ENCODE measurements at places on chromosomes 2 and 18.

DNA sequence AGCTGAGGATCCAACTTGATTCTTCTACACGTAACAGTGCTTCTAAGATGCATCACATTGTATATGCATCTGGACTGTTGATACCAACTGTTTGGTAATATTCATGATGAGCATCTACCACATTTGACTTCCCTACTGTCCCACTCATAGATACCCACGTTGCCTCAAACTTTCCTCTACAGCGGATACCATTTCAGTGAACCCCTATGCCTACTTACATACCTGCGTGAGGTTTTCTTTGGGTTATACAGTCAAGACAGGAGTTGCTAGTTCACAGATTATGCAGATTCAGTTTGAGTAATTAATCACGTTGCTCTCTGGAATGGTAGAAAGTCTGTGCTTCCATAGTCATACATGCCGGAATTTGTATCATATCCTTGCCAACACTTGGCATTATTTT, 40.0 kb downstream of the EPC2 start:
- no peak for DNase-seq

DNA sequence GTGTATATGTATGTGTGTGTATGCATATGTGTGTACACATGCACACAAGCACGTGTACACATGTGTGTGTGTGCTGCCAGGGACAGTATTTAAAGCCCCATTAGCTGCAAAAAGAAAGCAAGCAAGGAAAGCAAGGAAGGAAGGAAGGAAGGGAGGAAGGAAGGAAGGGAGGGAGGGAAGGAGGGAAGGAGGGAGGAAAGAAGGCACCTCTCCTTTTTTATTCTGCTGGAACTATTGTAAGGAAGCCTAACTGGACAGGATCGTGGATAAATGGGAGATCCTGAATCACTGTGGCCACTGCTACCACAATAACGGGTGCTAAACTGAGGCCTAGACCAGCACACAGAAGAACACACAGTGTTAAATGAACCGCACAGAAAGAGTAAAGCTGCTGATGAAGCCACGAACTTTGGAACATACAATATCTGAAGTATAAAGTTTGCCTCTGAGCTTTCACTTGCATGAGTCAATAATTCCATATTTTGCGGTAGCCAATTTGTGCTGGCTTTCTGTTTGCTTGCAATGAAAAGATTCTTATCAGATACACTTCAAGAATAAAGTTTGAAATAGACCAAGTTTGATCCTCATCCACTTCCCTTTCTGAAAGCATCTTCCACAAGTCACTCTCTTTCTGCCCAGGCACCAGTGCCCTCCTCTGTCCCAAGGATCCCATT, 15.5 kb downstream of the CACNB4 start:
- DNase-seq: no peak

GRCh38 chr2:229909090-229909489, 12.7 kb downstream of the TRIP12 start:
- DNase-seq: no peak

- no peak for DNase-seq
These were observed 88.0 kb downstream of the TPO start for GRCh38 chr2:1501038-1501851.

DNA sequence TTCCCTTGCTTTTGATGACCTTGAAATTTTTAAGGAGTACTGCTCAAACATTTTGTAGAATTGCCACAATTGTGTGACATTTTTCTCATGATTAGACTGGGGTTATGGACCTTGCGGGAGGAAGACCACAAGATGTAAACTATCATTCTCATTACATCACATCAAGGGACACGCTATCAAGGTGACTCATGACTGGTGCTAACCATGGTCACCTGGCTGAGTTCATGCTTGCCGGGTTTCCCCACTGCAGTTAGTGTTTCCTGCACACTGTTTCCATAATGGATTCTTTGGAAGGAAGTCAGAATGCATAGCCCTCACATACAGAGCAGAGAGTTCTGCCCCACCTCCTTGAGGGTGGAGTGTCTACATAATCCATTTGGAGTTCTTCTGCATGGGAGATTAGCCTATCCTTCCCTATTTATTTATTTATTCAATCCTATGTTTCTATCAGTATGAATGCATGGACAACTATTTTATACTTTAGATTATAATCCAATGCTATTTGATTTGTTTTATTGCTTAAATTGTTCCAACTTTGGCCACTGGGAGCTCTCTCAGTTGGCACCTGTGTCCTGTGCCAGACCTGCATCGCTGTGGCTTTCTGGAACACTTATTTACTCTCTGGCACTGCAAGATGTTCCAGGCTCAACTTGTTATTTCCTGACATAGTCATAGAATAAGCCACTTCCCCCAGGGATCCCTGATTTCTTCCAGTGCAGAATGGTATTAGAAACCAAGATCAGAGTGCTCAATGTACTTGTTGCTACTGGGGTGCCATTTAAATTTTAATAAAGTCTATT, 6.0 kb downstream of the MC2R start:
- DNase-seq: no peak

- no peak for DNase-seq
These were observed 328.2 kb upstream of the COL3A1 start for GRCh38 chr2:188645986-188646385.

DNA sequence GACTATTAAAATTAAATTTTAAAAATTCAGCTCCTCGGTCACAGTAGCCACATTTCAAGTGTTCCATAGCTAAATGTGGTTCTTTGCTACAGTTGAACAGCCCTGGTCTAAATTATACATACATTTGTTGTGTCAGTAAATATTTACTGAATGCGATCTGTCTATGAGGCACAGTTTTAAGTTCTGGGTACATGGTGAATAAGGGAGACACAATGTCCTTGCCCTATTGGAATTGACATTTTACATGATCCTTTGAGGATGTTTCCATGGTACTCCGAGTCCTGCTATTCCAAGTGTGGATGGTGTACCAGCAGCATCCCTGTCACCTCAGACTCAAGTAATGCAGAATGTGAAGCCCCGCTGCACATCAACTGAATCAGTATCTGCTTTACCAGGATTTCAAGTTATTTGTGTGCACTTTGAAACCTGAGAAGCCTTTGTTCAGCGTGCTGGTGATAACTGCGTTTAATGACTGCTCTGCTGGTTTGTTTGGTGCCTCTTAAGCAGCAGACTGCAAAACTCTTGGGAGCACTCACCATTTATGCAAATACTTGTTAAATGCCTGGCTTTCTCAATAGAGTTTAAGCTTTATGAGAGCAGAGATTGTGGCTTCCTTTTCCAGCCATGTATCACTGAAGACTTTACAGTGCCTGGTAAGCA, 1.5 kb downstream of the GALNT1 start:
- DNase-seq: no peak

GRCh38 chr2:178946494-178946893, 103.4 kb downstream of the CCDC141 start:
- DNase-seq: no peak

DNA sequence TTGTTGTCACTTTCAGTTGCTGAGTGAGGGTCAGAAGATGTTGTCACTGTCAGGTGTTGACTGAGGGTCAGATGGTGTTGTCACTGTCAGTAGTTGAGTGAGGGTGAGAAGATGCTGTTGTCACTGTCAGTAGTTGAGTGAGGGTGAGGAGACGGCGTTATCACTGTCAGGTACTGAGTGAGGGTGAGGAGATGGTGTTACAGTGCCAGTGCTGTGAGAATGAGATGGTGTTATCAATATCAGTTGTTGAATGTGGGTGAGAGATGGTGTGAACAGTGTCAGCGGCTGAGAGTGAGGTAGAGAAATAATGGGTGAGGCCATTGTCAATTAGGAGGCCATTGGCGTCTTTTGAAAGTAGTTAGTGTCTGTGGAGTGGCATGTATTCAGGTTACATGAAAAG, 1.6 kb upstream of the ATP9B start:
- DNase-seq: no peak

GRCh38 chr2:63894167-63894566, 52.5 kb downstream of the UGP2 start:
- DNase-seq: no peak

DNA sequence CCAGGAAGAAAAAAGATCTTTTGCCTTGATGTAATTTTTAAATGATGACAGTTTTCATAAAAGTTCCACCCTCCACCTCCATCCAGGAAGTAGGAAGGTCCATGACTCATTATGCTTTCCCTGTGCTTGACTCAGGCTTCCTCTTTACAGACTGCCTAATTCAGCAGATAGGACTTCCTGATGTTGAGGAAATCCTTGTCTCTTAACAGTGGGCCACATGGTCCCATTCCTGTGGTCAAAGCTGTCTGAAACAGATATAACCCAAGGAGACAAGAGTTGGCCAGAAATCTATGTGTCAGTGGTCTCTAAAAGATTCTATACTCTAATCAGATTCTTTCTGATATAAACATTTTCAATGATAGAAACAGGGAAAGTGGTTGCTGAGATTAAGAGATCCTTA, 119.1 kb downstream of the BAZ2B start:
- no peak for DNase-seq

- peak; percentile 98 for DNase-seq
These were observed 31.5 kb downstream of the TRABD2A start for GRCh38 chr2:84849271-84849952.

GRCh38 chr18:70455731-70456130, 166.9 kb downstream of the SOCS6 start:
- DNase-seq: no peak

- no peak for DNase-seq
These were observed 14.9 kb downstream of the ATAD2B start for GRCh38 chr2:23912054-23912453.

DNA sequence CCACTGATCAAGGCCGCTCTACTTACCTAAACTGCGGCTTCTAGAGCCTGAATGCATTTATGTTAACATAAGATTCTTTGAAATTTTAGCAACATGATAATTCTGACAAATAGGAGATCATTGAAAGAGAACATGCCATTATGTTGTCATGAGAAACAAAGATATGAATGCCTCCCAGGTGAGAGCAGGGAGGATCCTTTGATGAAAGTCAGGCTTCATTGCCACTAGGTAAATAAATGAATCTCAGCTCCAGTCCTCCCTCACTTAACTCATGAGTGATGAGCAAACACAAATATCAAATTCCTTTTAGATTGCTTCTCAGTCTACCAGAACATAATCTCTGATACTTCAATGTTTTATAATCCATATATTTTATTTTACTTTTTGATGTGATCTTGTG, 463.2 kb upstream of the CDH7 start:
- DNase-seq: no peak

GRCh38 chr2:171530378-171530777, 8.1 kb downstream of the CYBRD1 start:
- DNase-seq: no peak

DNA sequence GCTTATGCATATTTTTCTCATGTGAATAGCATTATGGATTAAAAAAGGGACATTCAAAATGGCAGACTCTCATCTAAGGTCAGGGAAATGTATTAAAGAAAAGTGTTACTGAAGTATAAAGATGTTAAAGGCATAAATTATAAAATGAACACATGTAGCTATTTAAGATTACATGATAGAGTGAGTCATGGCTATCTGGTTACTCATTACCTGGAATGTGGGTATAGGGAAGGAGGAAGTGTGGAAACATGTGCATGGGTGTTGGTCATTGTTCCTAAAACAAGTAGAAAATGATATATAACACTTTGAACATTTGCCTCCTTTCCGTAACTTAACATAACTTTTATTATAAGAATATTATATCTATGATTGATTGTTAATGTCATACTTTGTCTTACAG, 66.4 kb downstream of the MYO1B start:
- DNase-seq: no peak

GRCh38 chr2:23404426-23404825, 19.4 kb downstream of the KLHL29 start:
- peak; percentile 58 for DNase-seq

DNA sequence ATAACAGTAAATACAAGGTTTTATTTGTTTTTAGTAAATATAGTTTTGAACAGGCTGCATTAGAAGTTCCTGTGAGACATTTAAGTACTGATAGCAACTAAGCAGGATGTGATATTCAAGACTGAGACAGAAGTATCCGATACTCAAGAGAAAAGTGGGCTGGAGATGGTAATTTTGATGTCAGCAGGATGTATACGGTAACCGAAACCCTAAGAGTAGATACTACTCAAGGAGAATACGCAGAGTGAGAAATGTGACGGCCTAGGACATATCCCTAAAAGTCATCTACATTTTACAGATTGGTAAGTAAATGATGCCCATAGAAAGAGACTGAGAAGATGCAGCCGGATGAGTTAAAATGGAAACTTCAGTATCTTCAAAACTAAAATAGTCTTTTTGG, 115.4 kb downstream of the GORASP2 start:
- DNase-seq: no peak

DNA sequence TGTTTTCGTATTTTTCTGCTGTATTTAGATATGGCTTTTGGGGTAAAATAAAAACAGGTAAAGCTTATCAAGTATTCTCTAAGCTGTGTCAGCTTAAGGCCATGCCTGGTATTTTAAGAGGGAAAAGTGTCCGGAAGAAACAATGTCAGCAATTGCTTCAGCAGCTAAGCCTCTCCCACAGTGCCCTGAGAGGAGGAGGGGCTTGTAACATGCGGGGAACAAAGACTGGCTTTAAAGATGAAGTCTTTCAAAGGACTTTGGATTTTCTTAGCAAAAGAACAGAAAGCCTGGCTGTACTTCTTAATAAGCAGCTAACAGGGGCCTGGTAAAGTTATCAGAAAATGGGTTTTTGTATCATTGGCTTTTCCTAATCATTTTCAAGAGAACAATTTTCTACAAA, 102.8 kb downstream of the PXDN start:
- no peak for DNase-seq

DNA sequence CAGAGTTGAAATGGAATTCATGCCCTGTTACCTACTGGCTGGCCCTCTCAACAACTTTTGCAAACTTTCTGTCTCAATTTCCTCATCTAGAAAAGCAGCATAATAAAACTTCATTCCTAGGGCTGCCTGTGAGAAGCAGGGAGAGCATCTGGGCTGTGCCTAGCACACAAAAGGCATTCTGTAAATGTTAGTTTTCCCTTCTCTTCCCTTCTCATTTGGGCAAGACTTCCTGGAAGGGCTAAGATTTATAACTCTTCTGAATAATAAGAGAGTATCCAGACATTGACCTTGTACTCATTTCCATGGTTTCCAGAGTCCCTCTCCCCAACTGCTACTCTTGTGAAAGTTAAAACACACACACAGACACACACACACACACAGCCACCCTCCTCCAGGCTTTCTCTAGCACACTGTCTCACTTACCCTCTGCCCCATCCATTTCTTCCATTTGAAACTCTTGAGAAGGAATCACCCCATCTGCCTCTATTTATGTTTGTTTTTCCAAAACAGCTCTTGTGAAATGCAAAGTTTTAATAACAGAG, 302.1 kb downstream of the SMAD2 start:
- DNase-seq: no peak

- DNase-seq: no peak
These were observed 9.4 kb upstream of the SLC38A11 start for GRCh38 chr2:164964700-164965099.

DNA sequence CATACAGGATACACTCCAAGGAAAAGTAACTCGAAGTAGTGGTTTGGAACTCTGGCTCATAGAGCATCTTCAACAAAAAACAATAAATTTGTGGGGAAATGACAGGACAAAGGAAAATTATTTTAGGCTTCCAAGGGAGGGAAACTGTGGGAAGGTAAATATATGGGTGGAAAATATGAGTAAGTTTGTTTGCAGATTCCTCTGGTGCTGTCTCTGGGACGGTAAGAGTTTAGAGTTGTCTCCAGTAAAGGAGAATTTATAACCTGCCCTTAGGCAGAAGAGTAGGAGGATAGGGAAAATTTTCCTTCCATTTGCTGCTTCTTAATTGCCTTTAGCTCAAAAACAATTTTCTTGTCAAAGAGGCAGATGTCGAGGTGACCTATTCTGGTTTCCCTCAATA, 19.3 kb downstream of the HNMT start:
- no peak for DNase-seq

GRCh38 chr2:223580951-223581350, 21.2 kb downstream of the SCG2 start:
- no peak for DNase-seq

Measured in NCI-H1694 (cell line).